ENCODE measurements at places on chromosomes 12 and 14.
A peak's percentile ranks its signal among the peaks of the same experiment; 100 is the strongest.

GRCh38 chr12:124713436-124714082 is 146.1 kb upstream of the NCOR2 start:
- DNase-seq, result peak; percentile 24

- DNase-seq, result no peak
Measured at GRCh38 chr12:91984556-91984955, 161.1 kb downstream of the BTG1 start.

DNA sequence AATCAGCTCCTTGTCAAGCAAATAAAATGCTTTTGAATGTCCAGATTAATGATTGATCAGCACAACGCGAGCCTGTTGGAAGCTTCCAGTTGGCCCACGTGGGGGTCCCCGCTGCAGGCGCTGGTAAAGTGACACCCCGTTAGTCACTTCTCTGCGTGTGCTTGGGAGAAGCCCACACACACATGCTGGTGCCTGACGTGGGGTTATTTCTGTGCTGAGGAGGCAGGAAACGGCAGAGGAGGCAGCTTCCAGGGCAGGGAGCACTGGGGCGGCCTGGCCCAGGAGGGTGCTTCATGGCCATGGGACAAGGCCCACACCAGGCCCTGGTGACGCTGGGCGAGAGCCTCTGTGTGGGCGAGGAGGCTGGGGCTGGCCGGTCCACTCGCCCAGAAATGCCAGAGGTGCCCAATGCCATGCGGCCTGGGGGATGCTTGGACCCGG is 101.5 kb downstream of the KIF26A start:
- DNase-seq, result no peak

GRCh38 chr14:31967669-31967975 is 109.5 kb upstream of the ARHGAP5 start:
- DNase-seq, result no peak

DNA sequence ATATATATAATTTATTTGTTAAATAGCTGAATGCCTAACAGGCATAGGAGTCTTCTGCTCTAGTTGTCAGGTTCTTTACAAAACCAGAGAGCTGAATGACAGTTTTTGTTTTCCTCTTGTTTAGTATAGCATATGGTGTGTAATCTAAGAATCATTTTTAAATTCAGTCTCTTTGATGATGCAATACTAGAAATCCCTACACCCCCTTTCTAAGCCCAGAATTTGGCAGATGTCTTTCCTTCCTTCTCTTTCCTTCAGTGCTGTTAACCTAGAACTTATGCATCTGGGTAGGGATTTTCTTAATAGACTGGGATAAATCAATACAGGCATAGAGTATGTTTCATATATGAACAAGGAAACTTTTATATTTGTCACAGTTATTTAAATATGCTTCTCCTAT is 198.1 kb downstream of the KCNH5 start:
- no peak for DNase-seq

GRCh38 chr12:69102856-69103255 is 136.5 kb upstream of the CPSF6 start:
- no peak for DNase-seq

- DNase-seq, result no peak
Measured at GRCh38 chr14:106347890-106348755, 821.7 kb downstream of the TMEM121 start.

DNA sequence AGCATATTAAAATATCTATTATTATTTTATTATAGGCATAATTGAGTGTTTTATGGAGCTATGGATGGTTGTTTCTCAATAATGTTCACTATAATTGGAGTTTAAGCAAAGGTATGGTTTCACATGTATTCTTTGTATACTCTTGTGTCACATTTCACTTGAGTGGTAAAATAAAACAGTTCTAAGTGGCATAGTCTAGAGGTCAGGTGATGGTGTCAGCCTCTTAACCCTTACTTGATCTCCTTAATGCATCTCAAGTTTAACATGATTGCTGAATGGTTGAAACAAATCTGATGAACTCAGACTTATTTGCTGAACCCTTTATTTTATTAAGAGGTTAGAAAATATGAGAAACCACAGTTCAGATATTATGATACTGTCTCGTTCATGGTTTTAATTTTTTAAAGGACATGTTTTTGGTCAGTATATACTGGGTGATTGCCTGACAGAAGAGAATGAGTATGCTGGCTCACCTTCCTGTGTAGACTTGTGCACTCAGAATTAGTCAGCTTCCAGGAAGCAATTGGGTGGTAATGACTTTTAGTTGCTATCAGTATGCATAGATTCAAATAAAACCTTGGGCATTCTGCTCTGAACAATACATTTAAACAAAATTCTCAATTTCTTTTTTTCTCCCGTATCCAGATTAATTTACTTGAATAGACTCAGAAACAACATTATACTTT is 464.6 kb downstream of the PCNX1 start:
- no peak for DNase-seq

- peak; percentile 8 for DNase-seq
Measured at GRCh38 chr14:69354383-69355153, 43.5 kb downstream of the ERH start.

DNA sequence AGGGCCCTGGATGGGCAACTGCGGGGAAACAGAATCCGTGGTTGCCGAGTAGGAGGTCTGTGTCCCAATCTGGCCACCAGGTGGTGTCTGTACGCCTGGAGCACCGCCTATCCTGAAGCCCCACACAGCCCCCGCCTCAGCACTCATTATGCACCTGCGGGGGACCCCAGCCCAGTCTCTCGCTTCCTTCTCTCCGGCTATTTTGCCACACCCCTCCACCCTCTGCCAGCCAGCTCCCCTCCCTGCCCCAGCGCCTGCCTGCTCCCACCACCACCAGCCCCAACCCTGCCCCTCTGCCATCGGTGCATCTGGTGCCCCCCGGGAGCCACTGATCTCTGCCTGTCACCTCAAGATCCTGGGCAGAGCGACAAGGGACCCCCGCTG is 2.2 kb upstream of the NXPH4 start:
- no peak for DNase-seq

GRCh38 chr12:121000530-121000929 is 15.8 kb downstream of the C12orf43 start:
- no peak for DNase-seq

- DNase-seq, result no peak
Measured at GRCh38 chr12:96396914-96397313, 3.3 kb downstream of the CDK17 start.

DNA sequence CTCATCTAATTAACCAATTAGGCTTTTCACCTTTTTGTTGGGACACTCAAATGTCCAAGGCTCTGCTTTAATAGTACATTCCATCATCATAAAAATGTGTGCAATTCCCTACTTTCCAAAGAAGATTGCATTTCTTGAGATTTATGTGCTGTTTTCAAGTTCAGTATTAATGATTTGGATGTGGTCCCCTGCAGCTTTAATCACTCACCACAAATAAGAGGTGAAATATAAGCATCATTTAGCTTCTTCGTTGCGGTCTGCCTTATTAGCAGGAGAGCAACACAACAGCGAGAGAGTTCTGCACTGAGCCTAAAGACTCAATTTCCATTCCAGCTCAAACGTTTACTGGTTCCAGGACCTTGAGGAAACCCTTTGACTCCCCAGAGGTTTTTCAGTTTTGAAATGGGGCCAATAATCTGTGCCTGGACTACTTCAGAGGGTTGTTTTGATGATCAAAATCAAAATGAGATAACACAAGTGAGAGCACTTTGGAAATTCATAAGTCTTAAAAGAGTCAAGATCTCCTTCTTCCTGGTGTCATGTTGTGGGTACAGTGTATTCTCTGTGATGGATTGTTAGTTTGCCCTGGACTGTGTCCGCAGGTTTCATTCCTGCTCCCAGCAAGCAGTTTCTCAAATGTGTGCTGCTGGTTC is 53.1 kb downstream of the RERG start:
- DNase-seq, result no peak

GRCh38 chr14:33934043-33934750 is 16.7 kb downstream of the EGLN3 start:
- DNase-seq, result no peak

GRCh38 chr12:2636741-2637340 is 157.9 kb upstream of the FKBP4 start:
- DNase-seq, result no peak

- no peak for DNase-seq
Measured at GRCh38 chr12:46556819-46557524, 184.4 kb upstream of the SLC38A2 start.

DNA sequence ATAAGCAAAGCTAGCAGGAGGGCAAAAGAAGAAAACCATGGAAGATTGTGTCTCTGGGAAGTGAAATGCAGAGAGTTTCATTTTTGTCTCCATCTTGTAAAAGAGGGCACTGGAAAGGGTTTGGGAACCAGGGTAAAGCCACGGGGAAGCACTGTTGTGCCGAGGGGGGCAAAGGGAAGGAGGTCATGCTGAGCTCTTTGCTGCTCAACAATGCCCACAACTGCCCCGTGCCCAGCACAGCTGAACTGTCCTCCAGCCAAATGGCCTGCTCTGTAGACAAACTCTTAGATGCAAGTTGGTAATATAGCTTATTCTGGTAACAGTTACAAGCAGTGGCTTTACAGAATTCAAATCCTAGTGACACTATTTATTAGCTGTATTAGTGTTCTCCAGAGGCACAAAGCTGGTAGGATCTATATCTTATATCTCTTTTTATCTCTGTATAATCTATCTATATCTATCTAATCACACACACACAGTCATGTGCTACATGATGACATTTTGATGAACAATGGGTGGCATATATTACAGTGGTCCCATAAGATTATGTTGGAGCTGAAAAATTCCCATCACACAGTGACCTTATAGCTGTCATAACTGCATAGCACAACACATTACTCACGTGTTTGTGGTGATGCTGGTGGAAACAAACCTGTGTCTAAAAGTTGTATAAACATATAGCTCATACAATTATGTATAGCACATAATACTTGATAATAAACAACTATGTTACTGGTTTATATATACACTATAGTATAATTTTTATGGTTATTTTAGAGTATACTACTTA is 203.4 kb upstream of the DDHD1 start:
- DNase-seq, result no peak

DNA sequence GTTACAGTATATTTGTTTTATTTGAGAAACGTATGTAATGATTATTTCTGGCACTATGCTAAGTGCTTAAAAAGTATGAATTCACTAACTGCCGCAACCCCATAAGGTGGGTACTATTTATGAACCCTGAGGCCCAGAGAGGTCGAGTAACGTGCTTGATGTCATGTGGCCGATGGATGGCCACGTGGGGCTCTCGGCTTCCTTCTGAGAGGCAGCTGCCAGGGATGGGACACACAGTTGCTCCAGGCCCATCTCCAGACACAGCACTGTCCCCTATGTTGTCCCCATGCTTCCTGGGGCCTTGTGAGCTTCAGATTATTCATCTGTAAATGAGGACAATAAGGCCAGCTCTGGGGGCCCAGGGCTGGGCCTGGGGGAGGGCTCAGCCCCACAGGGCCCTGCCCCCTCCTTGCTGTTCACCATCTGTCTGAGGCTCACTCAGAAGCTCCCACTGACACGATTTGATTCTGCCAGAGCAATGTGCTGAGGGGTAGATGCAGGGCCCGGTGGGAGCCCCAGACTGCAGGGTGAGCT is 115.0 kb downstream of the CALM1 start:
- no peak for DNase-seq

DNA sequence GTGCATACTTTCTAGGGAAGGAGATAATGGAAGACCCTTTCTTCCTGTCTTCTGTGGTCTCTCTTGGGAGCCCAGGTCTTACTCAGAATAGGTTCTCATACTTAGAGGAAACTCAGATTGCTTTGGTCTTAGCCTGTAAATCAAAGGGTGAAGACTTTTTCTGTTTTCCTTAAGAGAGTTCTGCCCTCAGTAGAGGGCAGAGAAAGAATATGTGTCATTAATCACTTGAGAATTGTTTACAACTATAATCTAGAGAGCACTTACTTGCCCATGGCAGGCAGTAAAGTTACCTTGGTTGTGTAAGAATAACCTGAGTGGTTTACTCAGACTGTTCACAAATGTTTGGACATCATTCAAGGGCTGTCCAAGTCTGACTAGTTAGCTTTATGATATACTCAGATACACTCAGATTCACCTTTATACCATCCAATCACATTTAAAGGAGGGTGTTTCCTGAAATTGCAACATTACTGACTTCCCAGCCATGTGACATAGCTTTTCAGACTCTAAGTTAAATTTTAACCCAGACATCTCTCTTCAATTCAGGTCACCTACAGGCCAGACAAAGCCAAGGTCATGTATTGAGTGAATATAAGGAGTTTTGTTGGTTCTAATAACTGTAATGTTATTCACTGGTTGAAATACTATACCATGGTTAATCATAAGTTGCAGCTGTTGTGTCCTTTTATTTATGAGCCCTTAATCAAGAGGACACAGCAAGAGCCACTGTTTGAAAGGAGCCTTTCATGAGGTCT is 372.2 kb downstream of the RAD51B start:
- no peak for DNase-seq

DNA sequence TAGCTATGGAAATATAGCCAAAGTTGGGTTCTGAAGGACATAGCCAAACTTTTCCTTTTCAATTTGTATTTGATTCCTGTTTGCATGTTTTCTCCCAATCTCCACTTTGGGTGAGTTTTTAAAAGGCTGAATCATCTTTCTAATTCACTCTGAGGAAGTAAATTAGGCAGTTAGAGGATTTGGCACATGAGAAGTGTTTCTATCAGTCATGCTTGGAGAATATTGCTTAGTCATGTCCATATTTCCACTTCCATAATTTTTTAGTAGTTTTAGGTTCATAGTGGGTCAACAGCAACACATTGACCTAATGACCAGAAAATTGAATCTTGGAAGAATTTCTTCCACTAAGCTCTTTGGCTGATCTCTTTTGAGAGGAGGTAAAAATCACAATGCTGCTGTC is 21.8 kb downstream of the IRAK3 start:
- DNase-seq, result no peak

DNA sequence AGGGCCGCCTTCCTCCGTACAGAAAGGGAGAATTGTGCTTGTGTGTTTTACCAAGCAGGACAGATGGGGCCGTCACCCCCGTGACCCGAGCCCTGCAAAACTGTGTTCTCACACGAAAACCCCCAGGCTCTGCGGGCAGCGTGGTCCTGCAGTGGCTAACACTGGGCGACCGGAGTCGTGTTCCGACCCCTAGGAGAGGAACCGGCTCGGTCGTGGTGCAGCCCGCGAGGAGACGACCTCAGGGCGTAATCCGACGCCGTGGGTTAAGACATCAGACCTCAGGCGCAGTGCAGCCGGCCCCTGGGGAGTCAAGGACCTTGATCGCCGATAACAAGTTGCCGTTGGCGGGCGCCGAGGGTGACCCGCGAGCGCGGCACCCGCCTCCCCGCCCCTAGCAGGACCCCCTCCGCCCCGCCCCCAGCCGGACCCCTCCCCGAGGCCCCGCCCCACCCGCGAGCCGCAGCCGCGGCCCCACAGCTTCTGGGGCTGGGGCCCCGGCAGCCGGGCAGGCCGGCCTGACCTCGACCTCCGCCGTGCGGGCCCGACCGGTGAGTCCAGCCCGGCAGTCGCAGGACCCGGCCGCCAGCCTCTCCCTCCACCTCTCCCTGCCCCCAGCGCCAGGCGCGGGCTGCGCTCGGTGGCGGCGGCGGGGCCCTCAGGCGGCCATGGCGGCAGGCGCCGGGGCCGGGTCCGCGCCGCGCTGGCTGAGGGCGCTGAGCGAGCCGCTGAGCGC is at the start of gene CHPT1:
Gene CHPT1 (plus strand): TSS at position 444 of the 733 bp plus-strand sequence. CDS start 222 bp downstream, at position 666.
- peak; percentile 45 for DNase-seq

Data from activated CD8-positive, alpha-beta memory T cell treated with anti-CD3 and anti-CD28 coated beads for 1 hour (primary cell).